ENCODE measurements at places on chromosomes 3 and 15. TPM values are rescaled to one million over a fixed set of nuclear protein-coding genes. Genes with fewer than 3 reads are reported as not detected.

Gene ULK3
- total RNA-seq: 16.9 TPM

Gene PLSCR2
- total RNA-seq: not detected

Gene C3orf20
- total RNA-seq: 0.13 TPM

Gene CCDC191
- 5.0 TPM for total RNA-seq

Gene JMJD7
- 2.7 TPM for total RNA-seq

Gene TM4SF18
- 0.86 TPM for total RNA-seq

Measured in articular chondrocyte of knee joint (primary cell).